ENCODE measurements at places on chromosomes 6 and 20.

GRCh38 chr6:8557014-8557748 is 121.8 kb upstream of the SLC35B3 start:
- DNase-seq: no peak

GRCh38 chr20:44034451-44034850 is 119.8 kb downstream of the TOX2 start:
- no peak for DNase-seq

DNA sequence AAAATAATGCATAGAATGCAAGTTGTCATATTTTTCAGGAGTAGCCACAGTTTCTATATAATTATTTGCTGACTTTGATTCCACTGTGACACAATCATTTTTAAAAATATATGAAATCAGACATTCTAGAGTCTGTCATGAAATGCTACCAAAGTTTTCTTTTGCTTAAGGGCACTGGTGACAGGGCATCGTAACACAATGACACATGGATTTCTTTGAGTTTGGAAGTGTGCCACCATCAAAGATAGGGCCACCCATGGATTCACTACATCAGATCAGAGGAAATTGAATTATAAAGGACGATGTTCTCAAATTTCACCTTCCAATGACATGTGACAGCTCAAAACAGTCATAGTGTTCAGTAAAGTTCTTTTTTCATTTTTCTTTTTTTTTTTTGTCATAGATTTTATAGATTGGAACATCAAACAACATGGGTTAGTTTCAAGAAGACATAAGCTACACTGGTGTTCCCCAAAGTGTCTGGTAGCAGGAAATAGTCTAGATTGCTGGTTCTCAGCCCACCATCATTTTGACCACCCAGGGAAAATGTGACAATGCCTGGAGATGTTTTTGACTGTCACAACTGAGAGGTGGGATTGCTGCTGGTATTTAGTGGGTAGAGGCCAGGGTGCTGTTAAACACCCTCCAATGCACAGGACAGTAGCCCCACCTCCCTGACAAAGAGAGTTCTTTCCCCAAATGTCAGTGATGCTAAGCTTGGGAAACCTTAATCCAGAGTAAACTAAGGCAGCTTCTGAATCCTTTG is 123.8 kb upstream of the DOK5 start:
- no peak for DNase-seq

- DNase-seq: no peak
Measured at GRCh38 chr20:48051794-48052474, 266.7 kb upstream of the SULF2 start.

GRCh38 chr6:125957391-125957693 is 772 bp downstream of the HINT3 start:
- DNase-seq: no peak

DNA sequence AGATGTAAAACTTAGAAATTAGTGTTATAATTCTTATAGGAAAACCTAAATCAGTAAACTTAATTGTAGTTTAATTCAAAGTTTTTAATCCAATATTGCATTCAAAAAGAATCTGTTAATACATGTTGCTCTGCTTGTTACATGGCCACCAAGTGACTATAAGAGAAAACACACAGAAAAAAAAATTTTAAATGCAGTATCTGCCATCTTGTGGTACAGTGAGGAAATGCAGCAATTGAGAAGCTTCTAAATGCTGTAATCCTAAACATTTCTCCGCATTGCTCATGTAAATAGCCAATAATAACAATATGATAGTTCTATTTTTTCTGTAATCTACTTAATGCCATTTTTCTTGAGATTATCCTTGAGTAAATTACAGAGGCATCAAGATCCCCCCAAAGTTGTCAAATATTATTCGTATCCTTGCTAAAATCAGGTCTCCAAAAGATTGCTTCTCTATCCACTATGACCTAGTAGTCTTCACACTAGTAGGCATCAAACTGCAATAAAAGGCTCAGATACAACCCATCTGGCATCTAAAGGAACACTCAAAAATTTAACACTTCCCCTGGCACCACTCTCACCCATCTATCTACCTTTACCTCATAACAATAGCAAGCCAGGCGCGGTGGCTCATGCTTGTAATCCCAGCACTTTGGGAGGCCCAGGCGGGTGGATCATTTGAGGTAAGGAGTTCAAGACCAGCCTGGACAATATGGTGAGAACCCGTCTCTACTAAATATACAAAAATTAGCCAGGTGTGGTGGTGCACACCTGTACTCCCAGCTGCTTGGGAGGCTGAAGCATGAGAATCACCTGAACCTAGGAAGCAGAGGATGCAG is 34.6 kb downstream of the HDAC2 start:
- no peak for DNase-seq

GRCh38 chr6:53691667-53692133 is 26.1 kb upstream of the KLHL31 start:
- DNase-seq: no peak

- no peak for DNase-seq
Measured at GRCh38 chr6:158421381-158421780, 109.1 kb downstream of the TULP4 start.

- DNase-seq: no peak
Measured at GRCh38 chr6:20978151-20978614, 443.9 kb downstream of the CDKAL1 start.

DNA sequence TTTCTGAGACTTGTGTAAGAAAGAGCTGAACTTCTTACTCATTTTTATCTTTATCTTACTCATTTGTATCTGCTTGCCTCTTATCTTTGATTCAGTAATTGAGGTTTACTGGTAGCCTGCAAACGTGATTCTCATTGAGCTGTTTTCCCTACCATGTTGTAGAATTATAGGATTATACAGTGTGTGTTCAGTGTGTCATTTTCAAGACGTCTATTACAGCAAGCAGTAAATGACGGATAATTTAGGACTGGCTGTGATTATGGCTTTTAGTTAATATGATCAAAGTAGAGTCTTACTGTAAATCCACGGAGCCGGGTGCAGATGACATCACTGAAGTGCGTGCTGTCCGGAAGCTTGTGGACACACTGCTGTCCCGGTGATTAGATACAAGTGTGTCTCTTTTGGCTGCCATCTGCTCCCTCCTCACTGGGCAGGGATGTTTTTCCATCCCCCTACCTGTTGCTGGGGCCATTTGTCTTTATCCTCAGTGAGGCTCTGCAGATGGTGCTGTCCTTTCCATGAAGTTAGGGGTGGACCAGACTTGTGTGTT is 6.0 kb downstream of the NELFCD start:
- DNase-seq: no peak

Data from effector CD4-positive, alpha-beta T cell (primary cell).